GM12891 (cell line): ENCODE measurements at places on chromosomes 3 and 15.

DNA sequence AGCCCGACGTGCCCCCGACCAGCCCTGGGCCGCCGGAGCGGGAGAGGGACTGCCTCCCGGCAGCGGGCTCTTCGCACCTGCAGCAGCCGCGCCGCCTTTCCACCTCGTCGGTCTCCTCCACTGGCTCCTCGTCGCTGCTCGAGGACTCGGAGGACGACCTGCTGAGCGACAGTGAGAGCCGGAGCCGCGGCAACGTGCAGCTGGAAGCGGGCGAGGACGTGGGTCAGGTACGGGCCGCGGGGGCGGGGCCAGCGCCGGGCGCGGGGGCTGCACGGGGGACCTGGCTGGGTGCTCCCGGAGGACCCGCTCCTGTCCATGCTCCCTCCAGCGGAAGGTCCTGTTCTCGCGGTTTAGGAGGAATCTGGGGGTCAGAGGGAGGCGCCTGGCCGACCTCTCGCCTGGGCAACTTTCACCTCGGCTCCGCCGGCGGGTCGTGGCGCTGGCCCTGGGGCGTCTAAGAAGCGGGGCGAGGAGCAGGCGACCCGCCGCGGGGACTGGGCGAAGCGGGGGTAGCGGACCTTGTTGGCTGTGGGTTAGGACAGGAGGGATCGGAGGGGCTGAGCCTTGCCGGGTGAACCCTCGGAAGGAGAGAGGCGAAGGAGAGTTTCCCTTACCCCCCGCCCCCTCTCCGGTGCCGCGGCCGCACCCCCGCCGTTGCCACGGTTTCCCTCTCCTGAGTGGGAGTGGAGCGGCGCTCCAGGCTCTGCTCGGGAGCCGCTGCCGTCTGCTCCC, 682 bp downstream of the ITPKA start:
- DNase-seq: peak; percentile 60

- DNase-seq: no peak
These were observed 671.6 kb upstream of the SGO1 start for GRCh38 chr3:20857636-20858035.

DNA sequence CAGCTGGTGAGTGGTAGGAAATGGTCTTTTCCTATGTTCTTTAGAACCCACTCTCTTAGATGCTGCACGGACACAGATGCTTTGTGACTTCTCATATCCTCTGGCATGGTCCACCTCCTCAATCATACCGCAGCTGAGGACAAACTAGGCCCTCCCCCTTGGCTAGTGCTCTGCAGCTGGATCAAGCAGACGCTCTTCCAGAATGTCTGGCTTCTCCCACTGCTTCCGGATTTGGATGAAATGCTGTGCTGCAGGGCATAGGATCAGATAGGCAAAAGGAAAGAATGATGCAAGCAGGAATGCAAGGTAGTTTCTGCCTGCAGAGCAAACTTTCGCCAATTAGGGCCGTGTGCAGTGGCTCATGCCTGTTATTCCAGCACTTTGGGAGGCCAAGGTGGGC, 75.7 kb upstream of the SLC4A7 start:
- DNase-seq: no peak

GRCh38 chr3:115766587-115767482, 143.5 kb downstream of the GAP43 start:
- no peak for DNase-seq

- no peak for DNase-seq
These were observed 999 bp downstream of the ZNF280D start for GRCh38 chr15:56732135-56732885.

DNA sequence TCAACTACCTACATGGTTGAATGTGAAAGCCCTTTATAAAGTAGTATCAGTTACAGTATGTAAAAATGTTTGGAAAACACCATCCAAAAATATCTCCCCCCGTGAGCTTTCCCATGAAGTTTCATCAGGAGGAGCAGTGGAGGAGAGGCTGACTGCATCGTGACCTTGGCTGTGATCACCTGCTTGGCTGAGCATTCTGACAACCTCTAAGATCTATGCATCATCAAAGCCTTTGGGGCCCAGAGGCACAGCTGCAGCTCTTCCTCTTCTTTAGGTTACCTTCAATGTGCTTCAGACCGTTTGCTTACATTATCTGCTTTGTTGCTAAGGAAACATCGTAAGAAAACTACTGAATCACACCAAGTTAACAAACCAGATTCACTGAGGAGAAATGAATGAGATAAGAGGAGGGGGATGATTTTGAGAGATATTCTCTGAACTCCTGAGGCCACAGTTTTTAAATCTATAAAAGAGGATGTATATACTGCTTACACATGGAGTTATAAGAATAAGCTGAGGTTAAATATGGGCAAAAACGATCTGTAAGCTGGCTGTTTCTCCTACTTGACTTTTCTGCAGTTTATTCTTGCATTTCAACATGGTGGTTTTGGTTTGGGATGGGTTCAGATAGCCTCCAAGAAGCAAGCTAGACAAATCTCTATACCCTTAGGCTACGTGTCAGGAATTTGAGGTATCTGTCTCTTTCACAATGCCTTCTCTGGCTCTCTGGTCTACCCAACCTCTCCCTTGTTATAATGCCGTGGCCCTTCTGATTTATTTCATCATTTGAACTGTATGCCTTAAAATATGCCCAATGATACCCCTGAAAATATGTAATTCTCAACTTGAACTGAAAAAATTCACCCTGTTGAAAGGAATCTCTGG, 4.0 kb downstream of the GCSAM start:
- no peak for DNase-seq

GRCh38 chr3:24907106-24907505, 412.5 kb upstream of the THRB start:
- DNase-seq: no peak

- DNase-seq: no peak
These were observed 64.3 kb downstream of the OXSM start for GRCh38 chr3:25854214-25854613.
